ENCODE measurements at places on chromosomes 3 and 15. TPM values are rescaled to one million over a fixed set of nuclear protein-coding genes. Genes with fewer than 3 reads are reported as not detected.
A peak's percentile ranks its signal among the peaks of the same experiment; 100 is the strongest.

The SLC24A5 gene
- total RNA-seq, result not detected

The PYDC2 gene
- not detected for total RNA-seq

The XCR1 gene
- total RNA-seq, result 0.05 TPM

The CLDN16 gene
- not detected for total RNA-seq

The DAZL gene
- total RNA-seq, result 0.07 TPM

The UBAP1L gene
- 6.3 TPM for total RNA-seq

The GADL1 gene
- total RNA-seq, result not detected

The TMC3 gene
- not detected for total RNA-seq

The DNAH12 gene
- total RNA-seq, result not detected

The CAMKV gene
- total RNA-seq, result 1.2 TPM

- DNase-seq, result no peak
Measured at GRCh38 chr3:153967260-153967659, 153.9 kb upstream of the ARHGEF26 start.

DNA sequence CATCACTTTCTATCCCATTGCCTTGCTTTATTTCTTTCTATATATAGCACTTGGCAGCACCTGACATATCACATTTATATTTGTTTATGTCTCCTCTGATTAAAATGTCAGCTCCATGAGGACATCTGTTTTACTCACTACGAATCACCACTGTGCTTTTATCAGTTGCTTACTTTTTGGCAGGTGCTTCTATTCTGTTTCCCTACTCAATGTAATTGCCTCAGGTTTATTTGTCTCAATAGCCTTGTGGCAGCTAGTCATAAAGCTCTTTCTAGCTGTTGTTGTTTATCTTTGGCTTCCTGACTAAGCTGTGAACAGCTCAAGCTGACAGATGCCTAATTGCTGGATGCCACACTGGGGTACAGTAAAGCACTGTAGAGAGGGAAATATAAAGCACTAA, 85.5 kb downstream of the VPS13C start:
- DNase-seq, result no peak

DNA sequence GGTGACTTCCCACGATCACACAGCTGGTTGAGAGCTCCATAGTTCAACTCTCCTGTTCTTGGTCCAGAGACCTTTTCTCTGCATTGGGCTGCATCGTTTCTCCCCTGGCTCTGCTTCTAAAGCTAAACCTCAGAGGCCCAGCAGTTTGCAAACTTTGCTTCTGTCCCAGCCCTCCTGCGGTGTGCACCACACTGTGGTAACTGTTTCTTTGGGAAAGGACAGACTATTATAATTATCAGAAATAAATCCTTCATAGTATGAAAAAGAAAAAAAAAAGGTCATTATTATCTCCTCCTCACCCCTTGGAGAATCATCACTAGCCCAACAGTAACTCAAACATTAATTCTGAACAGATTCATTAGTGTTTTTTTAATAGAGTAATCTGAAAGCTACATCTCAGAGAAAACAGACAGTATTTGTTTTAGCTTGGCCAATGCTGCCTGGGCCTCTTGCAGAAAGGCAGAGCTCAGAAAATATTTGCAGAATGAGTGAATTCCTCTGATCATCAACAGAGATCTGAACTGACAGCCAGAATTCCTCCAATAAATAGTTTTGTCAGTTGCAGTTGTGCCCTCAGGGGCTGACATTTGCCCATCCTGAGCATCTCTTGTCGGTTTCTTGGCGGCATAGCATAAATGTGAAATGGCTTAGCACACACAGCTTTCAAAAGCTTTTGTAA, 52.9 kb downstream of the BFSP2 start:
- no peak for DNase-seq

DNA sequence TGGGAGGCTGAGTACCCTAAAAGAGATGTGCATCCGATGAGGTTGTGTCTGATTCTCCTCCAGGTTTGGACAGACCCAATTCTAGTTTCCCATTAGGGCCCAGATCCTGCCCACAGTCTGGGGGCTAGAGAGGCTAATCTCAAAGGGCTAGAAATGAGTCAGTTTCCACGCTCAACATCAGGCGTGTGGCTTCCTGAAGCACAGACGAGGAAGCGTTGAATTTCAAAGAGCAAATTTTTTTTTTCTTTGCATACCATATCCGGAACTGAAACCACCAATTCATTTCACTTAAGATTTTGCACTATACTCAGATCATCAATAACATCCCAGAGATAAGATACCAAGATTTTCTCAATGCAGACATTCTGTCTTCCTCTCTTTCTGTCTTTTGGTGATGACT, 173.8 kb upstream of the BCL6 start:
- peak; percentile 91 for DNase-seq

DNA sequence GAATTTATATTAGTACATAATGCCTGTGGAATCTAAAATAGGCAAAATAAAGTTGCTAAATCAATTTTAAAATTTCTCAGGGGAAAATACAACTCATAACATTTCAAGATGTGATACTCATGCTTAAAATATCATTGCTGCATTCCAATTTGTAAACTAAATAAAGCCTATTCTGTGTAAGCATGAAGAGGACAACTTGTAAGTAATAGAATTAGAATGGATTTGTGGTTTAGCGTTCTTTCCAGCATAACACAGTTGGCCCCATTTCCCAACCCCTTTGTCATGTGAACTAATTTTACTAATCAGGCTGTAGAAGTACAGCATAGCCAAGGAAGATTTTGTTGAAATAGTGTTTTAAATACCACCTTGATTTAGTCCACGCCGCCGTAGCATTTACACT, 437.2 kb downstream of the SI start:
- DNase-seq, result no peak

DNA sequence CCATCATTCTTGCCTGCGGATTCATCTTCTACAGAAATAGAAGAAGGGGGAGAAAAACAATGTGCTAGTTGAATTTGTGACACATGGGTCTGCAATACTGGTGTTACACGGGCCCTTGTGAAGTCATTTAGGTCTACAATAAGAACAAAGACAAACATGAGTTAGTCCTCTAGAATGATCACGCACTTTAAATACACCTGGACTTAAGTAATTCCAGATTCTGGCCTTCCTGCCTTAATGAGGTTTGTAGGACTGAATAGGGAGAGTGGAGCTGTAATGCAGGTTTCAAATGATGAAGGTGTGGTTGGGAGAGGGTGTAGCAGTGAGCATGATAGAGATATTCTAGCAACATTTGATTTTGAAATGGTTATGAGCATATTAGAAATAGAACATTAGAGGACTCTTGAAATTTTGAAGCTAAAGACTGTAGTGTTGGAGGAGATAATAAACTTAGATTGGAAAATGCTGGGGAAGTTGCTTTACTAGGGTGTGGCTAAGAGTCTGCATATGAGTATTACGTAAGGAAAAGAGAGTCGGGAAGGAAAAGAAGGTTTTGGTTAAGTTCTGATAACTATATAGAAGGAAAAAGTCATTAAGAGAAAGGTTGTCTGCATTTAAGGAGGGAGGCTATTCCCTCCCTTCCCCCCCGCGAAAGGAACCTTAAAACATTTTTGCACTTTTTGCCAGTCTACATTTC, 606 bp downstream of the EIF2A start:
- DNase-seq, result no peak

GRCh38 chr3:170839518-170840100, 30.4 kb downstream of the RPL22L1 start:
- DNase-seq, result no peak

GRCh38 chr15:25175789-25176615, 221.2 kb downstream of the SNRPN start:
- DNase-seq, result no peak

- DNase-seq, result no peak
Measured at GRCh38 chr15:54990793-54991192, 205.9 kb downstream of the RSL24D1 start.

DNA sequence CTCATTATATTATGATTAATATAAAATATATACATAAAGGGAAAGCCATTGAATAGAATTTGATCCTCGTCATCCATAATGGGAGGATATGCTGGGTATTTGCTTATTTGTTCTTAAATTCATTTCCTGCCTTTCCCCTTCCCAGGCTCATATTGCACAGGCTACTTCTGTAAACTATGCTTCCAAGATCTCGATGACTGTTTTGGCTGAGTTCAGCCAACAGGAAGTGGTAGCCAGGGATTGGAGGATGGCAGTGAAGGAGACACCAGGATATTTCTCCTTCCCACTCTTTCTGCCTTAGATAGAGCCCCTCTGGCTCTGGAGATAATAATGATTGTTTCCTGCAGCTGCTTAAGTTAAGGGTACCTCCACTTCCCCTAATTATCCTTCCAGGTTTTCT, 44.3 kb upstream of the DYNC1LI1 start:
- no peak for DNase-seq

- DNase-seq, result peak; percentile 86
Measured at GRCh38 chr3:18423401-18424212, 1.5 kb downstream of the SATB1 start.

DNA sequence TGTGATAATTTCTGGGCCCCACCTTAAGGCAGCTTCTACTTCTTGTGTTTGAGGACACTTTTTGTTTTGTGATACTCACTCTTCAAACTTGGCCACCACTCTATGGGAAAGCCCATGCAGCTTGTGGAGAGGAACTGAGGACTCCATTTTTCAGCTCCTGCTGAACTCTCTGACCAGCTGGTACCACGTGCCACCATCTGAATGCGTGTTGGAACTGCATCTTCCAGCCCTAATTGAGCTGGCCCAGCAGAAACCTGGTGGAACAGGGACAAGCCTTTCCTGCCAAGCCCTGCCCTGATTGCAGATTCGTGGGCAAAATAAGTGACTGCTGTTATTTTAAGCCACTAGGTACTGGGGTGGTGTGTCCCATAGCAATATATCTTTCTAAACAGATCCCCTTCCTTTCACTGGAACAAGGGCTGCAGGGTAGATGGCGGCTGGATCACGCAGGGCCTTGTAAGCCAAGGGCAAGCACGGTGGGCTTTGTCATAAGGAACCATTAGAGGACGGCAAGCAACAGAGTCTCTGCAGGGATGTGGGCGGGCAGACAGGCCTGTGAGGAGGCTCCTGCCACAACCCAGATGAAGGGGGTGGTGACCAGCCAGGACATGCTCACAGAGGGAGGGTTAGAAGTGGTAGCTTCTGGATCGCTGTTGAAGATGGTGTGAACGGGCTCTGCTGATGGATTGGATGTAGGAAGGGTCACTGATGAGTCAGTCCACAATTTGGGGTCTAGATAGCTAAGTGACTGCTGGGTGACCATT, 9.5 kb downstream of the H1-8 start:
- DNase-seq, result no peak

DNA sequence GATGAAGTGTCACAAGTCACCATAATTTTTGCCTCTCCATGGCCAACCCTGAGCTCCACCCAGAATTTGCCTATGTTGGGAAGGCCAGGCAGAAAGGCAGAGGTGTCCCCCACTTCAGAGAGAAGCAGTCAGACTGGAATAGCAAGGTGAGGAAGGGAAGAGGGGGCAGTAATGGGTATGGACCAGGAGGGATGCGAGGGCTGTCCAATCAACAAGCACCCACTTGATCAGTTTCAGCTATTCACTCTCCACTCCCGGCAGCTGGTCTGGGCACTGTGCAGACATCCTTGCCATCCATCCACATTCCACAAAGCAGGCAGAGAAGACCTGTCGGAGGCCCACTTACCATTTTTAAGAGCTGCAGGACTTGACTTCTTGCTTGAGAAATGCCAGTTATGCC, 43.5 kb upstream of the CTNNB1 start:
- no peak for DNase-seq

All from activated CD4-positive, alpha-beta T cell treated with anti-CD3 and anti-CD28 coated beads, Interleukin-2, amount 10 ng/mL, durations not matched to agents 24 days and 14 days (primary cell).